Large intestine (tissue), 12 donors: ENCODE measurements at places on chromosomes 2 and 18.

GRCh38 chr2:205767617-205768016 lies 85.3 kb downstream of the NRP2 start:
- no peak for DNase-seq

GRCh38 chr18:38038242-38038641 lies 472.6 kb upstream of the CELF4 start:
- DNase-seq: no peak

GRCh38 chr2:227351639-227352038 lies 26.6 kb downstream of the MFF start:
- DNase-seq: no peak

DNA sequence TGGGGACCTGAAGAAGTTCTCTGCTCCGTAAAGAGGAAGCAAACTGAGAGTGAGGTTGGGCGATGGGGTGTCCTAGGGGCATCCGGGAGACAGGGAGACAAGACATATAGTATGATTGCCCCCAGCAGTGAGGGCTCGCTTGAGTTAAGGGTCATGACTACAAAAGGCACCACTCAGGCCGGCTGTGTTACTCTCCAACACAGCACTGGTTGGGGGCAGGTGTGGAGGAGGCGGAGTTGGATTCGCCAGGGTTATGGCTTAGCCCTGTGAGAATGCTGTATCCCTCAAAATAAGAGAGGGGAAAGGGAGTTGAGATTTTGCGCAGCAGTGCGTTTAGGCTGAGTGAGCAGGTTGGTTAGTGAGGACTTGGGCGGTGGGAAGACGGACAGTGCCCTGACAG lies 12.0 kb downstream of the DYSF start:
- no peak for DNase-seq

GRCh38 chr18:46301571-46301970 lies 197.4 kb downstream of the HAUS1 start:
- no peak for DNase-seq

GRCh38 chr2:232533944-232534710 lies 5.4 kb upstream of the CHRNG start:
- DNase-seq: no peak
